ENCODE measurements at places on chromosomes 12 and 14. TPM values are rescaled to one million over a fixed set of nuclear protein-coding genes. Genes with fewer than 3 reads are reported as not detected.

Gene TAS2R9
- not detected for total RNA-seq

Gene CRIP1
- total RNA-seq: 7.3 TPM

Gene HNRNPC
- total RNA-seq: 701 TPM

Gene AP5M1
- 19.7 TPM for total RNA-seq

Data from placental pericyte (primary cell).